ENCODE measurements at places on chromosomes 5 and 9.

DNA sequence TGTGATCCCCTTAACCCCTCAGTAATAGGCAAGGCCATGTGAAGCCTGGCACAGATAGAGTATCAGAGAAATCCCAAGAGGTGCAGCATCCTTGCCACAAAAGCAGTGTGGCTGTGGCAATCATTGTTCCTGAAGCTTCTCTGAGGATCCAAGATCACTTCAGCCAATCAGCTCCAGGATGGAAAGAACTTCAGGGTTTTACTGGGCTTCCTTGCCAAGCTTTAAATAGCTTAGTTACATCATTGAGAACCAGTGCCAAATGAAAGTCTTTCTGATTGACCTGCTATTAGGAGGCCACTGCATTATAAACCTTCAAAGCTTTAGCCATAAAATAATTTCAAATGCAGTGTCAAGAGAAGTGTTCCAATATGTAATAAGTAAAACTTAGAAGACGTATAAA is 430.6 kb downstream of the PIK3R1 start:
- DNase-seq, result no peak

DNA sequence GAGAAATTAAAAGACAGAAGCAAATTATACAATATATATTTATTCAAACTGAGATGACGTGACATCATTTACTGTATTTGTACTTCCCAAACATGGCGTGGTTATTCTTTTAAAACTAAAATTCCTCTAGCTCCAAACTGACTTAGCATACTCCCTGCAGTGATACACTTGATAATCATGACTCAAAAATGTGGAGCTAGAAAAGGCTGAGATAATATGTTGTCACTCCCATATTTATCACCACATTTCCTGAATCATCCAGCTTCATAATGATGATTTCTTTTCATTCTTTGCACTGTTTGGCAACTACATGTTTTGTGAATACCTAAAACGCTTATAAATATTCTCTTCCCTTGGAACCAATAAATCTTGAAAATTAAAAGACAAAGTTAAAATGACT is 341.0 kb downstream of the EBF1 start:
- DNase-seq, result no peak

DNA sequence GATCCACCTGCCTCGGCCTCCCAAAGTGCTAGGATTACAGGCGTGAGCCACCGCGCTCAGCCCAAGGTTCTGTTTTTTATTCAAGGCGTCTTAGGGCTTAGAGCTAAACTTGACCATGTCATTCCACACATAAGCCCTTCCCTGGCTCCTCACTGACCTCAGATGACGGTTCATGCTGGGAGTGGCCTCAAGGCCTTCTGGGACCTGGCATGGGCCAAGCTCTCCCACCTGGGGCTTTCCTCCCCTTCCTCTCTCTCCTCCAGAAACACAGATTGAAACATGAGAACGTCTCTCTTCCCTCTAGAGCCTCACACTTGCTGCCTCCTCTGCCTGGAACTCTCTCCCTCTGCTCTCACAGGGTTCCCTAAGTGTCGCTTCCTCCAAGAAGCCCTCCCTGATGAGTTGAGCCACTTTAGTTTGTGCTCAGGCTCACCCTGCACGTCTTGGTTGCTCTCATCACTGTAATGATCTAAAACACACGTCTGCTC is 155.6 kb upstream of the IER5L start:
- no peak for DNase-seq

DNA sequence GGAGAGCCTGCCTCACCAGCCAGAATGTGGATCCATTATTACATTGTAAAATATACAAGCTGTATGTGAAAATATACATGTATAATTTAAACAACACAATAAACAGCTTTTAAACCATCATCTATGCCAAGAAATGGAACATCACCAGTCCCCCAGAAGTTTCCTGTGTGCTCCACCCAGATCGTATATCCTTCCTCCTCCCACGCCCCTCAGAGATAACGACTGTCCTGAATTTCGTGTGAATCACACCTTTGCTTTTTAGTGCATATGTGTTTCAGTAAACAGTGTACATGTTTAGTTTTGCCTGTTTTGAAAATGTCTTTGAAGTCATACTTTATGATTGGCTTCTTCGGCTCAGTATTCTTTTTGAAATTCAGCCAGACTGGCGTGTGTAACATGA is 134.6 kb upstream of the MYO10 start:
- no peak for DNase-seq

GRCh38 chr5:173202266-173202875 is 32.6 kb downstream of the NKX2-5 start:
- DNase-seq, result no peak

GRCh38 chr5:7395947-7396712 is at the start of gene ADCY2:
Gene ADCY2 (plus strand): TSS chr5:7396138. CDS start chr5:7396297, 159 bp downstream.
- DNase-seq, result no peak

GRCh38 chr5:36236801-36237200 is 4.9 kb downstream of the NADK2 start:
- no peak for DNase-seq

- DNase-seq, result no peak
Measured at GRCh38 chr5:136808756-136809155, 443.4 kb upstream of the TRPC7 start.

- no peak for DNase-seq
Measured at GRCh38 chr5:167167191-167167795, 1124.2 kb upstream of the WWC1 start.

- no peak for DNase-seq
Measured at GRCh38 chr5:1782385-1783215, 17.0 kb downstream of the MRPL36 start.

GRCh38 chr5:71699751-71700150 is 19.3 kb upstream of the CARTPT start:
- DNase-seq, result no peak

GRCh38 chr5:106755789-106756188 is 914.9 kb downstream of the EFNA5 start:
- no peak for DNase-seq

- no peak for DNase-seq
Measured at GRCh38 chr5:119343766-119344165, 12.1 kb upstream of the TNFAIP8 start.

DNA sequence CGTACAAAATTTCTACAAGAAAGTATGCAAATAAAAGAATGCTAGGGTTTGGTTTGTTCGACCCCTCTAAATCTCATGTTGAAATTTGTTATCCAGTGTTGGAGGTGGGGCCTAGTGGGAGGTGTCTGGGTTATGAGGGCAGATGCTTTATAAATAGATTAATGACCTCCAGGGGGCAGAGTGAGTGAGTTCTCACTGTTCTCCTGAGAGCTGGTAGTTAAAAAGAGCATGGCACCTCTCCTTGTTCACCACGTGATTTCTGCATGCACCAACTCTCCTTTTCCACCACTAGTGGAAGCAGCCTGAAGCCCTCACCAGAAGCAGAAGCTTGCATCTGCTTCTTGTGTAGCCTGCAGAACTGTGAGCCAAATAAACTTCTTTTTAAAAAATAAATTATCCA is 50.4 kb upstream of the FAM170A start:
- DNase-seq, result no peak

GRCh38 chr9:130660683-130661450 is 3.5 kb upstream of the PRDM12 start:
- no peak for DNase-seq

- no peak for DNase-seq
Measured at GRCh38 chr9:90090997-90091396, 486.2 kb downstream of the GADD45G start.

DNA sequence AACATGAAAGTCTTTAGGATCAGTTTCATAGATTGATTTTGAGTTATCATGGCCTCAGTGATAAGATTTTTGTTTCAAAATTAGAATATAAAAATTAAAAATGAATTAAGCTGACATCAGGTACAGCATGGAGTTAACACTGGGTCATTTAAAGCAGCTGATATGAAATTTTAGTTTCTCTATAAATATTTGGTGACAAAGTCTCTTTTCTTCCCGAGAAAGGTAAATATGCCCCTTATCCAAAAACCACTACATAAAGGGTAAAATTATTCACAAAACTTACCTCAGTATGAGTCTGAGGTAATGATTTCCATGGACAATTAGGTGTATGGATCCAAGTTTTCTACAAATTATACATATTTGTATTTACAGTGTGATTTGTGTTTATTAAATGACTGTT is 121.5 kb upstream of the PJA2 start:
- DNase-seq, result no peak

DNA sequence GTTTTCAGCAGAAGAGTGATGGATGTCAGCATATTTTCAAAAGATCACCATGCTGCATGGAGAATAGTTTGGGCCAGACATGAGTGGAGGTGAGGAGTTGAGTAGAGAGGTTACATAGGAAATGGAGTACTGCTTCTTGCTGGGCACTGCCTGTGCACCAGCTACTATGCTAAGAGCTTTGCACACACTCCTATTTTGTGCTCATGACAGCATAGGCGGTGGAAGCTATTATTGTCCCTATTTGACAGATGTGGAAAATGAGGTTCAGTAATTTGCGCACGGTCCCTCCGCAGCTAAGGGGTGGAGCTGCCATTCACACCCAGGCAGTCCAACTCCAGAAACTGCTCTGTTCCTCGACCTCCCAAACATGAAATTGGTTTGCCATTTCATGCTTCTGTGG is 67.8 kb downstream of the ENTREP1 start:
- no peak for DNase-seq

DNA sequence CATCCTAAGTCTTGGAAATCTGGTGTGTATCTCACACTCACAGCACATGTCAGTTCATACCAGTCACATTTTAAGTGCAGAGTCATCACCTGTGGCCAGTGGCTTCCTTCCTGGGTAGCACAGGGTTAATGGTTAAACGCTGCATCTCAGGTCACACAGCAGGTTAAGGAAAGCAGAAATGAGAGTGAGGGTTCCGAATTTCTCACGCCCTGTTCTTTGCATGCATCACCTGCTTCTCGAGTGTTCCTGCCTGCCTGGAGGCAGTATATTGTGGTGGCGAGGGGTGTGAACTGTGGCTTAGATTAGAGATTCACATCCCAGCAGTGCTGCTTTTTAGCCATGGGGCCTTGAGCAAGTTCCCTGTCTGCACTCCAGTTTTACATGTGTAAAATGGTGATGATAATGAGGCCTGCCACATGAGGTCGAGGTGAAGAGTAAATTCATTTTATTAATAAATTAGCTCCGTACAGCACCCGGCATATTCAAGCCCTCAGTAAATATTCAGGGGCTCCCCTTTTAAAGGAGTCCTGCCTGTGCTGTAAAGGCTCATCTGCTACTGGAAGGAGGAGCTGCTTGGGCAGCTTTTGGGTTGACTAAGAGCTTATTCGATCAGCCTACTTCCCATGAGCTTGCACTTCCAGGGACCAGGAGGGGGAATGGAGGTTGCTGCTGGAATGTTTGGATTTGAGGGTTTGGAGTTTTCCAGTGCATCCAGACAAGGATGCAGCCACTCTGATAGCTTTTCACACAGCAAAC is 61.1 kb upstream of the SAP30L start:
- DNase-seq, result no peak

DNA sequence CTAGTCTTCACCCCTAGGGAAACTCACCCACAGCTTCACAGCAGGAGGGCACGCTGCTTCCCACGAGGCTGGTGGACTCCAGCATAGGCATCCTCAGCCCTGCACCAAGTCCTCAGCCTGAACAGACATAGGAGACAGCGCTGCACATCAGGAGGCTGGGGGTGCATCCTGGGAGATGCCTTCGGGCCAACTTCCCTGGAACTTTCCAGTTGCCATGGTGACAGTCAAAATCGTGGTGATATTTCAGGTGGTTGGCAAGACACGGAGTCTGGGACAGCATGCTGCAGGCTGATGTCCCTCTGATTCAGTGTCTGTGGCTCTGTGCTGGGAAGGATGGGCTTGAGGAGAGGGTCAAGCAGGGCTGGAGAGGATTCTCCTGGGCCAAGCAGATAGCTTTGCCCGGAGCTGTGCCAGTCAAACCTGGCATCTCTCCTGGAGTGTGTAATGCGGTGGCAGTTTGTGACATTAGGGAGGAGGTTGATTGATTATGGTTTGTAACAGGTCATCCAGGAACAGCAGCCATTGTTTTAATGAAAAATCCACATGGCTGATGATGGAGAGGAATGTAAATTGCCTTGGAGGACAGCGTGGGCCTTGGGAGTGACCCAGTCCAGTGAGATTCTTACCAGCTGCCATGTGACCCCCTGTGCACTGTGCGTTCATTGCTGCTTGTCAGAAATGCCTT is 35.6 kb upstream of the SEMA4D start:
- no peak for DNase-seq

- DNase-seq, result no peak
Measured at GRCh38 chr5:89301321-89302025, 418.5 kb upstream of the MEF2C start.

GRCh38 chr9:112174222-112174964 is 704 bp downstream of the SUSD1 start:
- DNase-seq, result peak; percentile 81

- DNase-seq, result no peak
Measured at GRCh38 chr9:136339173-136339957, 12.0 kb downstream of the GPSM1 start.

DNA sequence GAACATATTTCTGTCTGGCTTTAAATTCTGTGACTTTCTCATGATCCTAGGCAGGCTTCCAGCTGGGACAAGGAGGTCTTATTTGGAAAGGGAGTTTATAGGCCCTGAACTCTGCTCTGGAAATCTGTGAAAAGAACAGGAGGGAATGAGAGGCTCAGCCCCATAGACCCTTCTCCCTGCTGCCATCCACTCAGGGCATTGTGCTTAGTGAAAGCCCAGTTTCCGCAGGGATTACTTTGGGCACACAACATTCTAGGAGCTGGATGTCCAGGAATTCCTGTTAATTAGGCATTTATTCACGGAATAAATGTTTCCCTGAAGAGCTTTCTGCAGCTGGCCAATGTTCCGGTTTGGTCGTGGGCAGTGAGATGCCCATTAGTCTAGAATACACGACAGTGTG is 32.7 kb upstream of the COL15A1 start:
- no peak for DNase-seq

- DNase-seq, result no peak
Measured at GRCh38 chr9:113158446-113158845, 7.6 kb downstream of the SLC31A2 start.

DNA sequence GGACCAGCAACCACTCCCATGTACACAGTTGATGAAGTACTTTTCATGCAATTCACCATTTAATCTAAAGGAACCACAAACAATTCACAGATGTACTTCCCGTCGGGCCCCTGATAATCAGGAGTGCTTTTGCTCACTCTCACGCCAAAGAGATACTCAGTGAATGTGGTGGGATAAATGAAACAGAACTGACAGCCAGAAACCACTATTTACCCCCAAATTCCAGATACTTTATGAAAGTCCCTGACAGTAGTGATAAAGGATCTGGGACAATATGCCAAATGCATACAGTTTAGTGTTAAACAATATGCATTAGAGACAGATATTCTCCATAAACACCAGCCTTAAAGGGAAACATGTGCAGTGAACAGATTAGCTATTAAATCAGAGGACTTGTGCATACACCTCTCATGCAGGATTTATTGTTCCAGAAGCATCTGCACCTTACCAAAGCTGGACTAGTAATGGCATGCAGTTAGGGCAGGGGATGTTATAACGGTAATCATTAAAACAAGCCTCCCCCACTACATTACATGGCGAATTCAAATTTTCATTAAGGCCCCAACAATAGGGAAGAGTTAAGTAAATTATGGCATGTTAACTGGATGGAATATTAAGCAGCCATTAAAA is 74.0 kb upstream of the SLC25A51 start:
- DNase-seq, result no peak

DNA sequence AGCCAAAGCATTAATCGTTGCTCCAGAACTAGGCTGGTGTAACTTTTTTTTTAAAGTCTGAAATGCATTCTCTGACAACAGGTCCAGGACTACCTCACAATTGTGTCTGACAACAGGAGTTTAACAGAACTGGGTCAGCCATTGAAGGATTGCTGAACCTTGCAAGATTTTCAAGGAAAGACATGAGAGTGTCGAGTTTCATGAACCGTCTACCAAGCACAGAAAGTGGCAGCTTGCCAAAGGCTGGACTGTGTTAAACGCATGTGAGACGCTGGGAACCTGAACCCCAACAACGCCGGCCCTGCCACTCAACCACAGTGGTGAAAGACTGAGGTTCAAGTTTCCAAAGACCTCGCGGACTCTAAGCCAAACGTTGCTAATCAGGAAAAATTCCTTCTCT is 79.1 kb downstream of the LHFPL2 start:
- DNase-seq, result no peak

Data from central memory CD4-positive, alpha-beta T cell (primary cell).